ENCODE measurements at places on chromosomes 7 and 10.

- no peak for DNase-seq
Measured at GRCh38 chr7:138878051-138878450, 80.1 kb upstream of the ATP6V0A4 start.

DNA sequence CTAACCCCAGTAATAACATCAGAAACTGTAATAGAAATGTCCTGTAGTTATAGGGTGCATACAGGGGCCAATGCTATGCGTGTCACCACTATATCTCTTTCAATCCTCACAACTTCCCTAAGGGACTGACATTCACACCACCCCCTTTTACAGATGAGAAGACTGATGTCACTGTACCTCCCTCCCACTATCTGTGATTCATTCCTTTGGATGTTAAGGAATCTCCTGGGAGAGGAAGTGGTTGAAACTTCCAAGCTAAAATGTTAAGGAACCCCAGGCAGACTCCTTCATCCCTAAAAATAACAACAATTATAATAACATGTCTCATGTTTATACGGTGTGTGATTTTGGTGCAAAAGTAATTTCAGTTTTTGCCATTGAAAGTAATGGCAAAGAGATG lies 5.4 kb downstream of the COL13A1 start:
- no peak for DNase-seq

DNA sequence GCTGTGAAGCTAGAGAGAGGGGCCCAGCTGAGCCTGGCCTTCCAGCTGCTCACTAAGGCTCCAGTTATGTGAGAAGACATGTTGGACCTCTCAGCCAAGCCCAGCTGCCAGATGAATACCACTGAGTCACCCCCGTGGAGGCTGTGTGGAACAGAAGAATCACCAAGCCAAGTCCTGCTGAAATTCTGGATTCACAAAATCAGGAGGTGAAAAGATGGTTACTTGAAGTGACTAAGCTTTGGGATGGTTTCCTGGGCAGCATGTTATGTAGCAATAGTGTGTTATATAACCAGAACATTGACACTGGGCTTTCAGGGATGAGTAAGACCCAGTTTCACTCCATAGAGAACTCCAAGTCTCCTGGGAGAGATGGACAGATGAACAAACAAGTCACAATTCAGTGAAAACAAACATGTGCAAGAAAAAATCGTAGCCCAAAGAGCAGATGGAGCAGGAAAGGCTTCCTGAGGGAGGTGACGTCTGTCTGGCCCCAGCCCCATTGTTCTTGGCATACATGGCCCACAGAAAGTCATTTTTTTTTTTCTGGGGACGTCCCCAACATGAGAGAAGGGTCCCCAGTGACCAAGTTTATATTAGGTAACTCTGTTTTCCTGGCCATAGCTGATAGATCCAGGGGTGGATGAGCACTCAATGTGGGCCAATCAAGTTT lies 64.1 kb upstream of the PDZD8 start:
- DNase-seq, result no peak

- no peak for DNase-seq
Measured at GRCh38 chr10:27534161-27534700, 30.1 kb downstream of the RAB18 start.

- DNase-seq, result no peak
Measured at GRCh38 chr10:125093199-125093973, 67.0 kb downstream of the CTBP2 start.

GRCh38 chr10:93897070-93897780 lies 3.4 kb downstream of the SLC35G1 start:
- DNase-seq, result no peak

GRCh38 chr7:37438906-37439652 lies 9.6 kb downstream of the ELMO1 start:
- DNase-seq, result no peak

GRCh38 chr7:110867771-110868170 lies 223.2 kb upstream of the LRRN3 start:
- no peak for DNase-seq

- DNase-seq, result no peak
Measured at GRCh38 chr10:74643596-74643975, 182.8 kb upstream of the KAT6B start.

DNA sequence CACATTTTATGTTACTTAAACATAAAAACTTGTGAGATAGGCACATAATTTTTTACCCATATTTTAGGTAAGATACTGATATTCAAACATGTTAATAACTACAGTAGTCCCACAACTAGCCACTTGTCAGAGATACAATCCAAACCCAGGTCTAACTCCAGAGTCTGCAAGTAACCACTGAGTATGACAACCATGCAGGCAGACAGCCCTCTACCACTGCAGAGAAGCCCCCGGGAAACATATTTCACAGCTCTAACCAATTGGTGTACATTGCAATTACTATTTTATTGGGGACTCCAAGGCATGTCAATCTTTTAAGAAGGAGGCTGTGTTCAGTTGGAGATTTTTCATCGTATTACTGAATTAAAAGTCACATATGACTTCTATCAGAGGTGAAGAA lies 107.2 kb upstream of the FAM133B start:
- no peak for DNase-seq

- DNase-seq, result no peak
Measured at GRCh38 chr7:157676456-157677255, 339.9 kb downstream of the DNAJB6 start.

DNA sequence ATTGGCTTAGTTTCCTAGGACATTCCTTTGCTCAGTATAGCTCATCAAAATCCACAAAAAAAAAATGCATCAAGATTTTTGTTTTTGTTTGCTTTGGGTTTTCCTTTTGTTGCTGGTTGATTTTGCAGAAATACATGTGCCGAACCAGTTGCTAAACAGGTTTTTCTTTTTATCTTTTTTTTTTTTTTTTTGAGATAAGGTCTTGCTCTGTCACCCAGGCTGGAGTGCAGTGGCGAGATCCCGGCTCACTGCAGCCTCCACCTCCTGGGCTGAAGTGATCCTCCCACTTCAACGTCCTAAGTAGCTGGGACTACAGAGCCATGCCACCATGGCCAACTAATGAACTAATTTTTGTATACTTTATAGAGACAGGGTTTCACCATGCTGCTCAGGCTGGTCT lies 8.3 kb downstream of the CSTF2T start:
- no peak for DNase-seq

- DNase-seq, result no peak
Measured at GRCh38 chr7:35714407-35714806, 19.5 kb upstream of the HERPUD2 start.

DNA sequence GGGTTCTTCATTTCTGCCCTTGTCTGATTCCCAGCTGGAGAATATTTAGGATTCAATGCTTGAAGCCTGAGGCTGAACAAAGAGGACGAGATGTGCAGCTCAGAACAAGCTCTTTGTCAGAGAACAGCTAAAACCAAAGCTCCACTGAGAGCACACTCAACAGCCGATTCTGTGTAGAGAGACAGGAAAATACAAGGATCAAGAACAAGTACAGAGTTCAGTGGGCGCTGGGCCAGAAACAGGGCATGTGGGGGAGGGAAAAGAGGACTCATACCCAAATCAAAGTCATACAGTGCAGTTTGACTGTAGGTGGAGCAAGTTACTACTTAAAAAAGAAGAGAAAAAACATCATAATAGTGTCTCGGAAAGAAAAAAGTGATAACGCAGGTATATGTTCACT lies at the start of gene AGMO:
AGMO (minus strand) TSS at position 181 of the 400 bp plus-strand sequence.
- no peak for DNase-seq

- no peak for DNase-seq
Measured at GRCh38 chr7:93053209-93053948, 64.4 kb downstream of the SAMD9 start.

DNA sequence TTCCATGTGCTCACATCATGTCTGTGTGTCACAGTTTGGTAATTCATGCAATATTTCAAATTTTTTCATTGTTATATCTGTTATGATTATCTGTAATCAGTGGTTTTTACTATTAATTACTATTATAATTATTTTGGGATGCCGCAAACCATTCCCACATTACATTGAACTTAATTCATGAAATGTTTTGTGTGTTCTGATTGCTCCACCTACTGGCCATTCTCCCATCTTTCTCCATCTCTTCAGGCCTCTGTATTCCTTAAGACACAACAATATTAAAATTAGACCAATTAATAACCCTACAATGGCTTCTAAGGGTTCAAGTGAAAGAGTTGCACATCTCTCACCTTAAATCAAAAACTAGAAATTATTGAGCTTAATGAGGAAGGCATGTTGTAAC lies 398.5 kb downstream of the PCDH15 start:
- DNase-seq, result no peak

- DNase-seq, result no peak
Measured at GRCh38 chr7:35658606-35659201, 36.2 kb downstream of the HERPUD2 start.

DNA sequence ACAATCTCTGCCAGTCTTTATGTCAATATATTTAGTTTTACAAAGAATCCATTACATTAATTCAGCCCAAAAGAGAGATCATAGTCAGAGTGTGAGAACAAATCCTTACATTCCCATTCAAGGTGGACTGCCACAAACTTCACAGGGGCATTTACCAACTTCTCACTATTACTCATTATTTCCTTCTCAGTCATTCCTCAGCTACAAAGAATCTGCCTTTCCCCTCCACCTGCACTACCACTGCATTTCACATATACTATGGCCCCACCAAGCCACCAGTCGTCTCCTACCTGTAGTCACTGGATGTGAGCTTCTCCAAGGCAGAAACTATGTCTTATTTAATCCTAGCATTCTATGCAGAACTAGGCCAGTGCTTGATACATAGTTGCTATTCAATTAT lies 94.3 kb downstream of the USP6NL start:
- DNase-seq, result no peak

DNA sequence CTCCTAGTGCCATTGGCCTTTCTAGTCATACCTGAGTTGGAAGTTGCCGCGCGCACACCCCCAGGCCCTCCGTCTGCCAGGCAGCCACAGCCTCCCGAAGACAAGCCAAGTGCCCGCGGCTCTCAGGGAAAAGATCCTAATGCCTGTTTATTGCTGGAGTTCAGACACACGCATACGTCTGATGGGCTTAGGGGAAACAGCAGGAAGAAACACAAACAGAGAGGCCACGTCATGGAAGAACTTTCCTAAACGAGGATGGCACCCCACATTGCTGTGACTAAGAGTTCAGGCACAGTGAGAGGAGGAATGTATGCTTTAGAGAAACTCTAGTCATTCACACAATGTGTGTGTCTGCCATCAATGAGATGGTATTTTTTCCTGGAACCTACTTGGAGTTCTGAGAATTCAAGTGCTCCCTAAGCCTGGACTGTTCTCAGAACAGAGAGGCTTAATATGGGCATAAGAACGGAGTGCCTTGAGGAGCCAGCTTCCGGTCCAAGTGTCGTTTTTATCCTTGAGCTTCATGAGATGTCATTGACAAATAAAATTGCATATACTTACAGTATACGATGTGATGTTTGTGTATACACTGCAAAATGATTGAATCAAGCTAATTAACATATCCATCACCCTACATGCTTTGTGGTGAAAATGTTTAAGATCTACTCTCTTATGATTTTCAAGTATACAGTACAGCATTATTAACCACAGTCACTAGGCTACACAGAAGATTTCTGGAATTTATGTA lies 11.6 kb upstream of the RBP3 start:
- DNase-seq, result no peak

DNA sequence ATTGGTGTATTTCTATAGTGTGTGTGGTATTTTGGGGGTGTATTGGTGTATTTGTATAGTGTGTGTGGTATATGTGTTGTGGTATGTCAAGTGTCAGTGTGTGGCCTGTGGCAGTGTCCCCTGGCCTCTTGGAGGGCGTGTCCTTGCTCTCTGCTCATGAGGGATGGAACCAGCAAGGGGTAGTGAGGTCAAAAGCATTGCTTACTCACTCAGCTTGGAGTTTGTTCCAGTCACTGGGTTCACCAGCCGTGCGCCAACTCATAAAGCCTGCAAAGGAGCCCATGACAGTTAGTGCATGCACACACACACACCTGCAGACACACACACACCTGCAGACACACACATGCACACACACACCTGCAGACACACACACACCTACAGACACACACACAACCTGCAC lies 4.3 kb upstream of the TRPV6 start:
- no peak for DNase-seq

GRCh38 chr7:71473366-71473967 lies 341.5 kb downstream of the GALNT17 start:
- no peak for DNase-seq

- no peak for DNase-seq
Measured at GRCh38 chr10:63331586-63331985, 134.2 kb downstream of the JMJD1C start.

DNA sequence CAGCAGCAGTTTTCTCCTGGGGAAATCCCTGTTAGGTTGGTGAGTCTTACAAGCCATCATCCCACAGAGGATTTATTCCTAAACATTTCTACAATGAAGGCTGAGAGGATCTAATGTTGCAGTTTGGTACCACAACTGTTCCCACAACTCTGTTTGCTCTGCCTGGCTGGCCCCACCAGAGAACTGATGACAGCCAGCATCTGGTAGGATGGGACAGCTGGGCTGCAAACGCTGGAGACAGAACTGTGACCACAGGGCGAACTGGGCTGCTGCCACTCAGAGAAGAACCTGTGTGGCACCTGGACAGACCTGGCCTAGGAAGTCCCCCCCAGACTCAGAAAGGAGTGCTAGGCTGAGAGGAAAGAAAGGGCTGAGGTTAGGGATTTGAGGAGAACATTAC lies 94.8 kb downstream of the CALN1 start:
- DNase-seq, result no peak

GRCh38 chr10:77710759-77711682 lies 73.4 kb upstream of the KCNMA1 start:
- peak; percentile 0 for DNase-seq

DNA sequence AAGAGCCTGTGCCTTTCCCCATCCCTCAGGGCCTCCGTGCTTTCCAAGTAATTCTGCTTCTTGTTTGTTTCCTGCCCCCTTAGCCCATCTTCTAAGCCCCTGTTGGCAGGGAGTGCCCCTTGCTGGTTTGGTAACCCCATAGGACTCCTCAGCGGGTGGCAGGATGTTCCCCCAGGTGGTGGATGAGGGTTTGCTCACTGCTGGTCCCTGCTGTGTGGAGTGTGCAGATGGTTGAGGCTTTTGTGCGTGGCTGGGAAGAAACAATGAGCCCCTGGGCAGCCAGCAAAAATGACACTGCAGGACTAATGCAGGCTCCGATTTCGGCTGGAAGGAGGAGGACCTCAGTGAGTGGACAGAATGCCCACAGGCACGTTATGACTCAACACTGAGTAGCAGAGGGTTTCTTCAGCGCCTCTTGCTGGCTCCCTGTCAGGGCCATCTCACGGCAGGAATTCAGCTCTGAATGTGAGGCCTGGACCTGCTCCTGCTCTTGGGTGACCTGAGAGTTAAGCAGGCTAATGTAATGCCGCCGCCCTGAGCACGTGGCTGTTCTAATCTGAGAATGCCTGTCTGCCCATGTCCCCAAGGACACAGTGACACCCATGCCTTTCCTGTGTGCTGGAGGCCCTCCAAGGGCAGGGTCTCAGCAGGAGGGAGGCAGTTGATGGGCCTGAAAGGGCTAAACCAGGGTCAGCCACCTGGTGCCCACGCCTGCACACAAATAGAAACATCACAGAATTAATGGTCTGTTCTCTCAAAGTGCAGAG lies 16.6 kb downstream of the BAG3 start:
- no peak for DNase-seq

- DNase-seq, result no peak
Measured at GRCh38 chr7:71220210-71220695, 88.3 kb downstream of the GALNT17 start.

GRCh38 chr7:41809116-41809515 lies 106.2 kb upstream of the INHBA start:
- no peak for DNase-seq

- DNase-seq, result no peak
Measured at GRCh38 chr10:7786430-7786829, 1.4 kb downstream of the KIN start.
